ENCODE measurements at places on chromosomes 4 and X. TPM values are rescaled to one million over a fixed set of nuclear protein-coding genes. Genes with fewer than 3 reads are reported as not detected.

GPR173 gene
- total RNA-seq: 0.17 TPM

KLKB1 gene
- total RNA-seq: 0.73 TPM

AR gene
- not detected for total RNA-seq

PDGFRA gene
- not detected for total RNA-seq

AADAT gene
- not detected for total RNA-seq

TBX22 gene
- not detected for total RNA-seq

DNA sequence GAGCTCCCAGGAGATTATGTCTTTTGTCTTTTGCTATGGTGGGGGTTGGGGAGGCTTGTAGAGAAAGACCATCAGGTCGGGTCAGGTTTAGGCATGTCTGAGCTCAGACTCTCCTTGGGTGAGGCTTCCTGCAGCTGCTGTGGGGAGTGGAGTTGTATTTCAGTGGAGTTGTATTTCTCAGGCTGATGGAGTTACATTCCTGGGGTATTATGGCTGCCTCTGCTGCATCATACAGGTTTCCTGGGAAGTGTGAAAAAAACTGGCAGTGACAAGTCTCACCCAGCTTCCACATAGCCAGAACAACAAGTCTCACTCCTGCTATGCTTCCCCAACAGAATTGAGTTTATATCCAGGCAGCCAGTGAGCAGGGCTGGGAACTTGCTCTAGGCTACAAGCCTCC is 119.3 kb downstream of the VSIG4 start:
- DNase-seq: no peak
- no peak overlapping the region for H3K4me3 ChIP-seq

DNA sequence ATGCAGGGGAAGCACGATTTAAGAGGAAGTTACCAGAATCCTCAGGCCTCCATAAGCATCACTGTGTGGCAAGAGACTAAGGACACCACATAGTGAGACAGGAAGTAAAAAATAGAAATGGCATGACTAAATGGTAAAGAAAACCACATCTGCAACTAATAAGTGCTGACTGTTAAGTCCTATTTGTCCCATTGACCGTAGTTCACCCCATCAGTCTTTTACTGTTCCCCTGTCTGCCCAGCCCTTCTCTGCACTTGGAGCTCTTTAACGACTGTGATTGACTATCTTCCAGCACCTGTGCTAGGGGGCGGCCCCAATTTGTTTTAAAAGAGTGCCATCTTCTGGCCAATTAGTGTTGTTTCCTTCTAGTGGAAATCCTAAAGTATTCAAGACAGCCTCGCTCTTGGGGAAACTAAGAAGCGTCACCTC is 94.2 kb downstream of the MAOA start:
- no peak overlapping the region for H3K4me3 ChIP-seq
- no peaks in the 10 kb centered on the region for H3K36me3 ChIP-seq
- DNase-seq: peak; percentile 65
- no peak overlapping the region for H3K27ac ChIP-seq
- H3K27me3 ChIP-seq: no peaks in the 10 kb centered on the region
- peaks cover 3% of the 10 kb centered on the region for H3K4me1 ChIP-seq

GRCh38 chr4:154872198-154872597 is 91.1 kb downstream of the RBM46 start:
- no peak for DNase-seq
- no peak overlapping the region for H3K4me3 ChIP-seq
- no peaks in the 10 kb centered on the region for H3K4me1 ChIP-seq
- H3K36me3 ChIP-seq: no peaks in the 10 kb centered on the region
- H3K27ac ChIP-seq: no peak overlapping the region

- no peak for DNase-seq
- H3K4me3 ChIP-seq: no peak overlapping the region
- no peaks in the 10 kb centered on the region for H3K36me3 ChIP-seq
- no peaks in the 10 kb centered on the region for H3K4me1 ChIP-seq
- H3K27ac ChIP-seq: no peak overlapping the region
These were observed 55.5 kb downstream of the LUZP4 start for GRCh38 chrX:115344885-115345614.

DNA sequence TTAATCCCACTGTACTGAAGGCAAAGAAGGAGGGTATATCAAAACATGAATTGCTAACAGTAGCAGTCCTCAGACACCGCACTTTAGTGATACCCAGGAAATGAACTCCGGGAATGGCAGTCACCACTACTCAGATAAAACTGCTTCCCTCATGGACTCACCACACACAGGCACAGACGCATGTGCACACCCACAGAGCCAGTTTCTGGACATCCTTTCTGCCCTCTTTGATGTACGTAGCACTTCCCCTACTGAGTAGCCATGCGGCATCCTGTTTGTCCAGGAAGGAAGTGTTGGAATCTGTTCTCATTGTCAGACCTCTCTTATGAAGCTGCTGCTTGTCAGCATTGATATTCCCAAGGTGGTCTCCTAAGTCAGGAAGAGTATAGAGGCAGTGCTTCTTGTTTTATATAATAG is 95.7 kb downstream of the DCLK2 start:
- H3K4me1 ChIP-seq: no peaks in the 10 kb centered on the region
- DNase-seq: no peak
- H3K4me3 ChIP-seq: no peak overlapping the region
- H3K36me3 ChIP-seq: no peaks in the 10 kb centered on the region

GRCh38 chr4:56301181-56301996 is 85.9 kb downstream of the AASDH start:
- peak; percentile 56 for DNase-seq
- no peak overlapping the region for H3K4me3 ChIP-seq
- H3K27ac ChIP-seq: no peak overlapping the region
- no peaks in the 10 kb centered on the region for H3K4me1 ChIP-seq

GRCh38 chrX:54758114-54759055 is 39.7 kb downstream of the ITIH6 start:
- H3K27me3 ChIP-seq: no peaks in the 10 kb centered on the region
- no peaks in the 10 kb centered on the region for H3K4me1 ChIP-seq
- H3K4me3 ChIP-seq: no peak overlapping the region
- H3K27ac ChIP-seq: no peak overlapping the region

DNA sequence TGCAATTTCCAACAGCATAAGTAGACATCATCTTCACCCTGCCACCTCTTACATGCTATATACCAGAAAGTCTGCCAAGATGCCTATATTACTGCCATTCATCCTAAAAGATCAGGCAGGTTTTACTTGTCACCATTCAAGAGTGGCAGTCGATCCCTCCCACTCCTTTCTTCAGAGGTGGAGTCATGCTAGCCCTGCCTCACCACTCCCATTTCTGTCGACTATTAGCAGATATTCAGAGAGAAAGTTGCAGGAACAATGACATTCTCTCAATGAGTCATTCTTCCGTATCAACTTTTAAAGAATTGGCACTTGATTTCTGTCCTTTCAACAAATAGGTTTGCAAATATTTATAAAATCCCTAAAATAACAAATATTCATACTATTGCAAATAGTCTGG is 1060.1 kb downstream of the ADGRL3 start:
- H3K27ac ChIP-seq: no peak overlapping the region
- DNase-seq: no peak
- no peaks in the 10 kb centered on the region for H3K27me3 ChIP-seq
- H3K4me3 ChIP-seq: no peak overlapping the region
- no peaks in the 10 kb centered on the region for H3K4me1 ChIP-seq

DNA sequence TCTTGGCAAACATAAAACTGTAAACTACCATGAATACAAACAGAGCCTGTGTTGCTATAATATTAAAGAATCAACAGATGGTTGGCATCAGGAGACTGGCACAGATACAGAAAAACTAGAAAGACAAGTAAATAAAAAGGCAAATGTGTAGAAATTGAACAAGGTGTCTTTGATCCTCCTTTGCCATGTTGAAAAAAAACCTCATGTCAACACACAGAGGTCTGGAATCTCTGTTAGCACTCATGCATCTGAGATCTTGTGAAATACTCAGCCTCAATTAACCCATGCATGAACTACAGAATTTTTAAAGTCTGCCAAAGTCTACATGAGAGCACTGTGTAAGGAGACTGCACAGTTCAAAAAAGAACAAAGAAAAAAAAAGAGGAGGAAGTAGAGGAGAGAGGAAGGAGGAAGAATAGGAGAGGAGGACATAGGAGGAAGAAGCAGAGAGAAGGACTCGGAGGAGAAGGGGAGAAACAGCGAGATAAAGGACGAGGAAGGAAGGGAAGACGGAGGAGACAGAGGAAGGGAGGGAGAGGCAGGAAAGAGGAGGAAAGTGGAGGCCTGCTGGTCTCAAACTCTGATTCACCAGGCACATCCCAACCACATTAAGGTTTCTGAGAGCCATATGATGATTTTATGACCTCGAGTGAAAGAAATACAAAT is 52.8 kb downstream of the PRDM5 start:
- no peak overlapping the region for H3K4me3 ChIP-seq
- H3K27me3 ChIP-seq: no peaks in the 10 kb centered on the region
- DNase-seq: no peak
- no peaks in the 10 kb centered on the region for H3K4me1 ChIP-seq
- H3K36me3 ChIP-seq: no peaks in the 10 kb centered on the region

- H3K36me3 ChIP-seq: peaks cover 10% of the 10 kb centered on the region
- H3K27ac ChIP-seq: no peak overlapping the region
- DNase-seq: no peak
- H3K27me3 ChIP-seq: no peaks in the 10 kb centered on the region
- H3K4me1 ChIP-seq: no peaks in the 10 kb centered on the region
These were observed 23.7 kb upstream of the NUDT6 start for GRCh38 chr4:122946142-122946541.
